ENCODE measurements at places on chromosomes 4 and X.

- DNase-seq = no peak
These were observed 22.2 kb downstream of the HELT start for GRCh38 chr4:185040523-185040922.

DNA sequence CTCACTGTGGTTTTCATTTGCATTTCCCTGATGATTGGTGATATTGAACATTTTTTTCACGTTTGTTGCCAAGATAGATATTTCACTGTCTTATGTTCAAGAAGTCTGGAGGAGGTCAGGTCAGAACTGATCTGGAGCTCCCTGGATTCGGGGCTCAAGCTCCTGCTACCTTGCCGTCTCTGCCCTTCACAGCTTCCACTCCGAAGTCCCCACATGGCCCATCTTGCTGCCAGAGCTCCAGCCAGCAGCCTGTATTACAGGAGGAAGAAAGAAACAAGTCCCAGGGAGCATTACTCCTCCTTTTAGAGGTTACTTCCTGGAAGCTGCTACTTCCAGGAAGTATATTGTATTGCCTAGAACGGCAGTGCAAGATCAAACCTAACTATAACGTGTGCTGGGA is 17.9 kb upstream of the CDKN2AIP start:
- no peak for DNase-seq

DNA sequence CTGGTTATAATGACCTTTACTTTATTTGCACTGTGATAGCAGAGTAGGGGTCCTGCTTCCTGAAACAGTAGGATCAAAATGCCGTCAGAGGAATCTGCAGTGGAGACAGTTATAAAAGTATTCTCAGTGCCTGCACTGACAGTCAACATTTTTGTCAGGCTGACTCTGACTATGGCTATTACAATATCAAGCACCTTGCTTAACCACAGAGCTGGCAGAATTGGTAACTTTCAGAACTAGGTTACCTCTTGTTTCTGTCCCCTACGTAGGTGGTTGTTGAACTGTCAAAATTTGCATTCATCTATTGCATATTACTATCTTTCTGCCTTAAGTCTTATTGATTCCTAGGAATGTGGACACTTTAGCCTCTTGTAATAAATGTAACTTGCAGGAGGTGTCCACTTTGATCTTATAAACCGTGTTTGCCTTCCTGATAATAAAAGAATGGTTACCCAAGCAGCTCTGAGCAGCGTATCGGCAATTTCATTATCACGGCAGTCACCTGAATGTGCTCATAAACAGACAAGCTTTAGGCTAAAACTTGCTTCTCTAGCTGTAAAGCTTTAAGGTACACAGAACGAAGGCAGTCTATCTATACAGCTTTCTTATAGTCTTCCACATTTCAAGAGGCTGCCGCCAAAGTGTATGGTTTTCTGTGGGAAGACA is 353.0 kb upstream of the GALNT7 start:
- no peak for DNase-seq

DNA sequence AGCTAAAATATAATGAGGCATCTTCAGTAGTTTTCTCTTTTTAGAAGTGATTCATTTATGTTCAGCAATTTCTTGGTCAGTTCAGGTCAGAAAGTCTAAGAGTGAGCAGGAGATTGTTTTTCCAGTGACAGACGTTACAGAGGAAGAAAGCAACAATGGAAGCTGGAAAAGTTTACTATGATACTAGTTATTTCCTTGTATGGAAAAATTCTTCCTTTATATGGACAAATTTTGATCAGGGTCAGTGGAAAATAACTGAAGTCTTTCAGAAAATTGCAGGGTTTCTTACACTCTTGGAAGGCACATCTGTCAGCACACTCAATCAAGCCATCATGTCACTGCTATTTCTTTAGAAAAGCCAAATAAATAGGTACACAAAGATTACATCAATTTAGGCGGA is 1120.7 kb downstream of the FAT4 start:
- DNase-seq = no peak

GRCh38 chr4:3037957-3038461 is 36.3 kb downstream of the HTT-AS start:
- DNase-seq = peak; percentile 25

DNA sequence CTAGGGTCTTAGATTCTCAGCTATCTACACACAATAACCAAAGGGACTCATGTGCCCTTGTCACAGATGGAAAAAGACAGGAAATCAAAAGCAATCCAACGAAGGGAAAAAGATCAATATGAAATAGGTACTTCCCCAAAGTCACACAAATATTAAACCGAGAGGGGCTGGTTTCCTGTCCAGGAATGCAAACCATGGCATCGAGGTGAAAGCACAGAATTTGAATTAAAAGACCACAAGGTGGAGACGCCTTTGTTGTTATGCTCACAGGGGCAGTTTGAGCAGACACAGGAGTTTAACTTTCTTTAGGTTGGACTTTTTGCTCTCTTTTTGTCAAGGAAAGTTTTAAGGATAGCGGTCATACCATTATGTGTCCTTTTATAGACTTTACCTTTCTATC is 14.3 kb downstream of the H2BW1 start:
- no peak for DNase-seq

DNA sequence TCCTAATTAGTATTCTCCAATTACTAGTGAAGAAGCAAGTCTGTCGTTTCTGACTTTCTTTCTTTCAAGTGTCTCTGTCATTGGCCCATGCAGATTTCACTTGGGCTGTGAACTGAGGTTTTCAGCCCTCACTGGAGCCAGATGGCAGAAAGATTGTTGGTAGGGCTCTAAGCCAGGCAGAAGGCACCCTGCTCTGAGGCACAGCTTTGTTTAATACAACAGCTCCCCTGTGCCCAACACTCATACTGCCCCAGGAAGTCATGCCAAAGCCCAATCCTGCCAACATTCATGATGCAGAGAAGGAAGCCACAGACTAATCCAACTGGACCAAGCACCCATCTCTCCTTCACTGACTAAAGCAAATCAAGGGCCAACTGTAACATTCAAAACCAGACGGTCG is 117.1 kb upstream of the FRG1 start:
- no peak for DNase-seq

DNA sequence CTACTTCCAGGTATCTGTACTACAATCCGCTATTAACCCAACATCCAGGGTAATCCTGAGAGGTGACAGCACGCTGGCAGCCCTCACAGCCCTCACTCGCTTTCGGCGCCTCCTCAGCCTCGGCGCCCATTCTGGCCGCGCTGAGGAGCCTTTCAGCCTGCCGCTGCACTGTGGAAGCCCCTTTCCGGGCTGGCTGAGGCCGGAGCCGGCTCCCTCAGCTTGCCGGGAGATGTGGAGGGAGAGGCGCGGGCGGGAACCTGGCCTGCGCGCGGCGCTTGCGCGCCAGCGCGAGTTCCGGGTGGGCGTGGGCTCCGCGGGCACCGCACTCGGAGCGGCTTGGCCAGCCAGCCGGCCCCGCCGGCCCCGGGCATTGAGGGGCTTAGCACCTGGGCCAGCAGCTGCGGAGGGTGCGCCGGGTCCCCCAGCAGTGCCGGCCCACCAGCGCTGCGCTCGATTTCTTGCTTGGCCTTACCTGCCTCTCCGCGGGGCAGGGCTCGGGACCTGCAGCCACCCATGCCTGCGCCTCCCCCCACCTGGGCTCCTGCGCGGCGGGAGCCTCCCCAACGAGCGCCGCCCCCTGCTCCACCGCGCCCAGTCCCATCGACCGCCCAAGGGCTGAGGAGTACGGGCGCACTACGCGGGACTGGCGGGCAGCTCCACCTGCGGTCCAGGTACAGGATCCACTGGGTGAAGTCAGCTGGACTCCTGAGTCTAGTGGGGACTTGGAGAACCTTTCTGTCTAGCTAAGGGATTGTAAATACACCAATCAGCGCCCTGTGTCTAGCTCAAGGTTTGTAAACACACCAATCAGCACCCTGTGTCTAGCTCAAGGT is 87.3 kb downstream of the PRSS12 start:
- peak; percentile 42 for DNase-seq

DNA sequence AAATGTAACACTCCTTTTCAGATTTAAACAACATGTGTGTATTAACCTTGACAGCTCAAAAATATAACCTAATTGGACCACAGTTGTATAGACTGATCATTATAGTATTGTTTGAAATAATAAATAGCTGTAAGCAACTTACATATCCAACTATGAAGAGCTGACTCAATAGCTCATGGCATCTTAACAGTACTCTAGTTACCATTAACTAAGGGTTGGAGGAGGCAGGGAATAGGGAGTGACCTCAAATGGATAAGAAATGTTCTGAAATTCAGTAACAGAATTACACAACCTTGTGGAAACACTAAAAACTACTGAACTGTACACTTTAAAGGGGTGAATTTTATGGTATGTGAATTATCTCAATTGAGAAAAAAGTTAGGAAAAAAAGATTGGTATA is 136.5 kb upstream of the CPEB2 start:
- DNase-seq = no peak

GRCh38 chrX:13747836-13748235 is 13.3 kb downstream of the OFD1 start:
- peak; percentile 16 for DNase-seq

- DNase-seq = no peak
These were observed 49.4 kb downstream of the USP38 start for GRCh38 chr4:143234153-143234552.

DNA sequence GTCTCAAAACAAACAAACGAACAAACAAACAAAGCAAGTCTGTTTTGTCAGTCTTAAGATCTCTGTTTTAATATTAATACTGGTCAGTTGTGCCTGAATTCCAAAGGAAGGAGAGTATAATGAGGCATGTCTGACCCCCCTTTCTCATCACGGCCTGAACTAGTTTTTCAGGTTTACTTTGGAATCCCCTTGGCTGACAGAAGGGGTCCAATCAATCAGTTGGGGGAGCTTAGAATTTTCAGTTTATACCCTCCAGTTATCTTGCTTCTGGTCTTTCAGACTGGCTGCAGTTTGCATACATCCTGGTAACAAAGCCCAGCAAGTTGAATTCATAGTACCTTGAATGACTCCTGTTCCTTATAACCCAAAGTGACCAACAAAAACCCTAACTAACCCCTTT is 41.1 kb downstream of the TBC1D9 start:
- no peak for DNase-seq

GRCh38 chrX:27085346-27085745 is 377.8 kb downstream of the PPP4R3C start:
- no peak for DNase-seq

- no peak for DNase-seq
These were observed 73.2 kb downstream of the JAKMIP1 start for GRCh38 chr4:6126971-6127745.

DNA sequence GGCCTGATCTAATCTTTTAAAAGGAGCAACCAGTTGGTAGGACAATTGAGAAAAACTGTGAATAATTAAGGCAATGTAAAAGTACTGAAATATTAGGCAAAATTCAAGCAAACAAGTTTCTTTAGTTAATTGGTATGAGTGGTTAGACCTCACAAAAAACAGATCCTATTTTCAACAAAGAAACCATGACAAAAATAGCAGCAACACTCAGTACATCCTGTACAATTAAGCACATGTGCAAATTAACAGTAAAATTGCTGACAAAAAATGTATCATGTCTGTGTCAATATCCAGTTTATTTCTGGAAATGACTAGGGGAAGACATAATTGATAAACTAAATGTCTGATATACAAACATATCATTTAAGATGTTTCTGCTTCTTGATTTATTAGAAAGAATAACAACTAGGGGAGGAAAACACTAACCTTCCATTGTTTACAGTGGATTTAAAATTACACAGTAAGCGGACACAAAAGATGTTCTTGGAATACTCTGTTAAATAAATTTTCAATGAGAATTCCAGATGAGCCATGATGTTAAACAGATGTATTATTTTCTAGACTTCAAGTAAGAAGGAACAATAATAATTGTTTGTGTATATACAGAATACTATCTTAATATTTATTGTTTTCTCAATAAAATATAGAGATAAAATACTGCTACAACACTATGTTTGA is 638.9 kb downstream of the SPRY1 start:
- no peak for DNase-seq

DNA sequence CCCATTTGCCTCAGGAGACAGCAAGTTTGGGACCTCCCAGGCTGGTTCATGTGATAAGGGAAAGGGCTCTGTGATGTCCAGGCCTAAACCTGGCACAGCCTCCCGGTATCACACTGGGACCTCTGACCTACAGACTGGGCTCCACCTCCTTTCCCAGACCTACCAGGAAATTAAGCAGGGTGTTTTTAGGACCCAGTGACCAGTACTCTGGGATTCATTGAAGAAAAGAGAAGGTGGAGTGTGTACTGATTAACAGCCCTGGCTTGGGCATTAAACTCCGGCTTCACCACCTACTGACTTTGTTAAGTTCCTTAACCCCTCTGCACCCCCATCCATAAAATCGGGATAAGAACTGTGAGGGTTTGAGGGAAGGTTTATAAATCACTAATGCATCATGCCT is 28.6 kb downstream of the ASB9 start:
- no peak for DNase-seq

DNA sequence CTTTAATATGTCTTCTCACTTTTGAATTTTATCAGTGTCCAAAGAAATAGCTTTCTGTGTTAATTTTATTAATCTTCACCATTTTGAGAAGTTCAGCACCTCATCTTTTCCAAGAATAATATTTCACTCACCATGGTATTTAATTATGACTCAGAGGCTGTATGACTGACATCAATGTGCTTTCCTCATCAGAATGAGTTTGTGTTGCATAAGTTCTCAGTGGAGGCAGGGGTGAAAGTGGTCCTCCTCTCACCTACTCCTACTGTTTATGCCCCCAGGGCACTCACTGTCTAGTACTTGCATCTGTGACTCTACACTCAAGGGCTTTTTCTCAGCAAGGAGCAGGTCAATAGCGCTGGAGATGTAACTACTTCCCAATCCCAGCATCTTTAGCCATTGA is 905.3 kb upstream of the INTU start:
- DNase-seq = no peak

- DNase-seq = no peak
These were observed 473.4 kb upstream of the CPEB2 start for GRCh38 chr4:14528918-14529317.

DNA sequence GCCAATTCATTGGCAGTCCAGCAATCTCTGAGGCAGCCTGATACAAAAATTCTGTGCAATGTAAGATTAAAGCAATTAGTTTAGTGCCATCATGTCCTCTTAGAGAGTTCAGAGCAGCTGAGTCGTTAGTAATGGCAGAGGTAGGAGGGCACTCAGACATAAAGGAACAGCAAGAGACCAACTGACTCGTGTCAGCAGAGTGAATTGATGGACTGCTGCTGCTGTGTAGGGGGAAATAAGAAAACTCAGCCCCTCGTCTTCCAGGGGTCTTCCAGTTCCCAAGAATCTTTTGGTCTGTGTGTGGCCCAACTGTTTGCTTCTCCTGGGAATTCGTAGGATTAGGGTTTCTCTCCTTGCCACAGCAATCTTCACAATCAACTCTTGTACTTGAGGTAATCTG is 100.9 kb downstream of the TTC29 start:
- no peak for DNase-seq

- no peak for DNase-seq
These were observed 8.7 kb downstream of the SMIM10 start for GRCh38 chrX:134999469-134999868.

DNA sequence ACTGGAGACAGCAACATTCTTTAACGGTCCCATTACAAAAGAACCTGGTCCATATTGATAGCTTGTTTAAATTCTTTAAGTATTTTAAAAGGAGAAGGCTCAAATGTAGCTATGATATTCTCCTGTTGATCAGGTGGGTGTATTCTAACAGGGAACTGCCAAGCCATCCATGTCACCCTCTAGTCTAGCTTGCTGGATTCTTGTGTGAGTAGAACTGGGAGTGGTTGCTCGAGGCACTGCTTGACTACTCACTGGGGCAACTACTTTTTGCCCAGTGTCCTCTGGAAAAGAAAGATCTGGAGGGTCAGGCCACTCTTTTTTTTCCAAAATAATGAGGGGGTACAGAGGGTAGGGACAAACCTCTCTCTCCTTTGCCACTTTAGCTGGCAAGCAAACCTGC is 155.1 kb downstream of the ZNF518B start:
- no peak for DNase-seq
